ENCODE measurements at places on chromosomes 1 and 21.
A peak's percentile ranks its signal among the peaks of the same experiment; 100 is the strongest.

GRCh38 chr1:199490769-199491527, 536.6 kb upstream of the NR5A2 start:
- DNase-seq: no peak

DNA sequence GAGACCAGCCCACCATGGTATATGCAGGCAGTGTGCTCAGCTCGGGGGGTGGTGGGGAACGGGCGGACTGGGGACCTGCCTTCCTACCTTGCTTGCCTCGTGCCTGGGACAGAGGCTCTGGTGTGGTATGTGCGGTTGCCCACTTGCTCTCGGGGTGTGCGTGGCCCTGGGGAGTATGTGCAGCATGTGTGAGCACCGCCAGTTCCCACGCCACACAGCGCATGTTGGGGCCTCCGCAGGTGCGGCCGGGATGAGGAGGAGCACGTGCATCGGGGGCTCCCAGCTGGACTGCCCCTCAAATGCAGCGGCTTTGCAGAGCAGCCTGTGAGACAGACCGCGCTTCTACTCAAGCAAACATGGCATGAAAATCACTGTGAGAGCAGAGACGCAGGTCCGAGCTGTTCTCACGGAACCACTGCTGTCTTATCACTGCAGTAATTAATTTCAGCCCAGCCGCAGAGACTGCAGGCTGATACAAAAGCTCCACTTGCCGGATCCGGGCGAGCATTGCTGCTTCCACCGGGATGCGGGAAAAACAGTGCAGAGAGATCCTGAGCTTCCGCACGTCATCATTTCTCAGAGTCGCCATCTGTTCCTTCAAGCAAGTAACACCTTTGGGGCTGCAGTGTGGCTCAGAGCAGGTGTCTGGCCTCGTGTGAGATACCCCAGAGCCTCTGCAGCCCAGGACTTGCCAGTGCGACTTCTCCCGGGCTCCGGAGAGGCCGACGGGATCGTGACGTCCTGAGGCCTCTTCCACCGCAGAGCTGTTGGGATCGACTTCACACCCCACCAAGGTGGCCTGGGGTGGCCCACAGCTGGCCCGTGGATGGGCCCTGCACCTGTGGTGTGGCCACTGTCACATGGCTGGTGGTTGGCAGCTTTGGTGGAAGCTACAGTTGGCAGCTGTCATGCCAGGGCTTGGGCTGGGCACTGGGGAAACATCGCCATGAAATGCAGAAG, 92.6 kb upstream of the ACTRT2 start:
- peak; percentile 64 for DNase-seq

- no peak for DNase-seq
Measured at GRCh38 chr1:224718470-224719053, 102.4 kb downstream of the CNIH3 start.

DNA sequence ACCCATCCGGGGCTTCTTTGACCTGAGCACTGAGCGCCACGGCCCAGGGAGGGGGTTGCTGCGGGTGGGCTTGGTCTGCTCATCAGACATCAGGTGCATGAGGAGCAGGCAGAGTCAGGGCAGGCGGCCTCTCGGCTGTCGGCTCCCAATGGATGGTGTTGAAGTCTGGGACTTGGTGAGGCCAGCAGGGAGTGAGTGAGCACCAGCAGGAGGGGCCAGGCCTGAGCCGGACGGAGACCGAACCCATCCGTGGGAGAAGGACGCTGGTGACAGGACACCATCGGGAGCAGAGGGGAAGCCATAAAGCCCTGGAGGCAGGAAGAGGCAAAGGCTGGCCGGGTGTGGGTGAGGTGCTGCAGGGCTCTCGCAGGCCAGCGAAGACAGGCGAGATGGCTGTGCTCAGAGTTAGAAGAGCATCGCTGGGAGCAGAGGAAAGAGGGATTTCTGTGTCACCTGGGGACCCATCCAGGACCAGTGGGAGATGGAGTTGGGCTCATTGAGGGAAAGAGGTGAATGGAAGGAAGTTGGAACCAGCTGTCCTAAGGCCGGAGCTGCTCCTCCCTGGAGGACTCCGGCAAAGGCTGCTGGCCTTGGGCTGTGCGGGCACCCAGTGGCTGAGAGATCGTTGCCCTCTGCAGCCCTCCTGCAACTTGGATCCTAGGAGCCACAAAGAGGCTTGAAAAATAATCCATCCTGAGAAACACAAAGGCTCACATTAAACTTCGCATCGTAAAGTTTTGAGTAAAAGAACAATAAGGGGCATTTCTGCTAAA, 49.9 kb downstream of the PDE9A start:
- no peak for DNase-seq

- DNase-seq: no peak
Measured at GRCh38 chr1:171872430-171872829, 31.1 kb downstream of the DNM3 start.

DNA sequence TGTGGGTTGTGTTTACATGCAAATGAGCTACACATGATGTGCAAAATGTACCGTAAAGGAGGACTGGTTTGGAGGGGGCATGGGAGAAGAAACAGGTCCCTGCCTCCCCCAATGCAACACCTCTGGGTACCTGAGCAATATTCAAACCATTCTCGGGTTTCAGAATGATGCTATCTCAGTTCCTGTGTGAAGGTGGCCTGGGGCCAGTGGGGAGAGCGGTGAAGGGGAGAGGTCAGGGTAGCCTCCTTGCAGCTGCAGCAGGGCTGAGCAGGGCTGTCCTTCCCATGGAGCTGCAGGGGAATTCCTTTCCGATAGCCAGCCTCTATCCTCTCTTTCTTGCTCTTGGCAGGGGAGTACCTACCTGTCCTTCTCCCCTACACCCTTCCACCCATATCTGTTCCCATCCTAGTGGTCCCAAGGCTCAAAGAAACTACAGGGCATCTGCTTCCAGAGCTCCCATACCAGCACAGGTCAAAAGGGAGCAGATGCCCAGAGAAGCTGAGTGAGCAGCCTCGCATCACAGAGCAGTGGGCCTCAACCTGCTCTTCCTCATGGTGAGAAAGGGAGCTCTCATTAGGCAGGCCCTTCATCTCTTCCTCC, 11.9 kb downstream of the MEF2D start:
- DNase-seq: no peak

GRCh38 chr1:230797376-230797920, 50.3 kb downstream of the CAPN9 start:
- no peak for DNase-seq

- DNase-seq: no peak
Measured at GRCh38 chr1:167130829-167131510, 37.1 kb downstream of the STYXL2 start.

GRCh38 chr1:34055818-34056217, 109.2 kb downstream of the CSMD2 start:
- no peak for DNase-seq

GRCh38 chr1:65321879-65322278, 12.5 kb downstream of the DNAJC6 start:
- no peak for DNase-seq

GRCh38 chr1:32291708-32292538, at the start of gene HDAC1:
TSS of gene HDAC1 (plus strand) at chr1:32292083. CDS start at chr1:32292170, 87 bp downstream.
- DNase-seq: peak; percentile 98

- no peak for DNase-seq
Measured at GRCh38 chr1:33573661-33574060, 101.2 kb downstream of the ZSCAN20 start.

DNA sequence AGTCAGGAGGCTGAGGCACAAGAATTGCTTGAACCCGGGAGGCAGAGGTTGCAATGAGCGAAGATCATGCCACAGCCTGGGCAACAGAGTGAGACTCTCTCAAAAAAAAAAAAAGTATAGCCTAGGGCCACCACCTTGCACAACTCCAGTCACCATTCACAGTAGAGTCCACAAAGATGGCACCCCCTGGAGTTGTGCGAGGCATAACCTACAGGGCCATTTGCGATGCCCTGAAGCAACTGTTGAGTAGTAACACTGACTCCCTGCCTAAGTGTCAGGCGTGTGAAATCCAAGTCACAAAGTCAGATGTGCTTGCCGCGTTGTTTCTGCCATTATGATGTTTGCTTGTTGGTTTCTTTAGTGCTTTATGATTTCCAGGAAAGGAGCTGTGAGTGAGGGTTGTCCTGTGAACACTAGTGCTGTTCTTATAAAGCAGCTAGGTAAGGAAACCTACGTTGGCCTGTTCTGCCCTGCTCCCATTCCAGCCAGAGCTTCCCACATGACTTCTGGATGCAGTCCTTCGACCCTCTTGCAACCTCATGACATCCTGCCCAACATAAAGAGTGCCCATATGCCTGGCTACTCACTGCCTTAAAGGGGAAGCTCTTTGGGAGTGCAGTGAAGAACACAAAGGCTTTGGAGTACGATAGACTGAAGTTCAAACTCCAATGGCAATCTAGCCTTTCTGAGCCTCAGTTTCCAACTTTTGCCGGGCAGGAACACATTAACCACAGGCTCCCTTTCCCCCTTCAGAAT, 29.8 kb downstream of the FHAD1 start:
- DNase-seq: no peak

GRCh38 chr1:3904843-3905185, 4.7 kb upstream of the C1orf174 start:
- DNase-seq: no peak

- no peak for DNase-seq
Measured at GRCh38 chr21:43956670-43957035, 55.5 kb upstream of the TRAPPC10 start.

DNA sequence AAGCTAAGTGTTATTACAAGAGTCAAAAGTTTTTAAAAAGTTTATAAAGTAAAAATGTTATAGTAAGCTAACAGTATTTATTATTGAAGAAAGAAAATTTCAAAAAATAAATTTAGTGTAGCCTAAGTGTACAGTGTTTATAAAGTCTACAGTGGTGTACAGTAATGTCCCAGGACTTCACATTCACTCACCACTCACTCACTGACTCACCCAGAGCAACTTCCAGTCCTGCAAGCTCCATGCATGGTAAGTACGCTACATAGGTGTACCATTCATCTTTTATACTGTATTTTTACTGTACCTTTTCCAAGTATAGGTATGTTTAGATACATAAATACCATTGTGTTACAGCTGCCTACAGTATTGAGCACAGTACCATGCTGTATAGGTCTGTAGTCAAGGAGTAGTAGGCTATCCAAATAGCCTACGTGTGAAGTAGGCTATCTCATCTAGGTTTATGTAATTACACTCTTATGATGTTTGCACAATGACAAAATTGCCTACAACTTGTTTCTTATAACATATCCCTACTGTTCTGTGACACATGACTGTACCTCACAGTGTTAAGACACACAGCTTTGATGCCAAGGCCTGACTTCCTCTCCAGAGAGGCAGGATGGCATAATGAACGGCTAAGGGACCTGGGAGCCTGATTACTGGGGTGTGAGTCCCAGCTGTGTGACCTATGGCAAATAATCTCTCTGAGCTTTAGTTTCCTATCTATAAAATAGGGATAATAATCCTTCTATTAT, 12.7 kb downstream of the DHCR24 start:
- DNase-seq: no peak

- DNase-seq: peak; percentile 52
Measured at GRCh38 chr1:54361342-54361741, 44.9 kb downstream of the SSBP3 start.

DNA sequence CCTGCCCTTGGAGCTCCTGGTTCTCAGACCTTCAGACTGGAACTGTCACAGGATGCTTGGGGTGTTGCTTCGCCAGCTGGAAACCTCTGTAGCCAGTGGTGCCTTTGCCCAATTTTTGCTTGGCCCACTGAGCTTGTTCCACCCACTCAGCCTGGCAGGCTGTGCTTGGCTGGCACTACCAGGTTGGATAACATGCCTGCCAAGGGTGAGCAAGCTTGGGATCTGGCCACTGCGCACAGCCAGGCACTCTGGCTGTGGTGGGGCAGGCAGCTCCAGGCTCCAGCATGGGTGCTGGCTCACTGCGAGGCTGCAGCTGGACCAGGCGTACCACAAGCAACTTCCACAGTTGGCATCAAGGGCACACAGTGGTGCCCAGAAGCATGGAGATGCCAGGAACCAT, 967.8 kb upstream of the NCAM2 start:
- DNase-seq: no peak

DNA sequence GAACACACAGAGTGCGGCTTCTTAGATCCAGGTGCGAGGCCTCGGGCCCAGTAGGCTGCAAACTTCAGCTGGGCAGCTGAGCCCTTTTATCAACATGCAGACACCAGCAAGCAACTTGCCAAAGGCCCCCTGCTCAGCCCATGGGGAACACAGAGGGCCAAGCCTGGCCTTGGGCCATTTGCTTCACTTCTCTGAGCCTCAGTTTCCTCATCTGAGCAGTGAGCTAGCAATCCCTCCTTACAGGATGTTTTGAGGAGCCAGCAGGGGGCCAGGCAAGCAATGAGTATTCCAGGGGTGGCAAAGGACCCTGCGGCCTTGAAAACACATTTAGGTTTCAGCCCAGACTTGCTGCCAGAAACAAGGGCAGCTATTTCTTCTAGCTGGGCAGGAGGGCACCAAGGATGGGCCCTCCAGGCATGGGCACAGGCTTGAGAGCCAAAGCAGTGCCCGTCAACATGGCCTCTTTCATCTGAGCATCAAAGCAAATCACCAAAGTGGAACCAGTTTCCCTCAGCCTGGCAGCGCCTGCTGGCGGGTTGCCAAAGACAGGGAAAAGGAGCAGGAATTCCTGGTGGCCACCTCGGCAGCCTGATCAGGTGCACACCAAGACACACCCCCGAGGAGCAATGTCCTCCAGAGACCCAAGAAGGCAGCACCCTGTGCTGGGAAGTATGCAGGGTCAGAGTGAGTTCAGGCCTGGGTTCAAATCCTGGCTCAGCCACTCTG, 1.4 kb downstream of the MATN1 start:
- DNase-seq: no peak

DNA sequence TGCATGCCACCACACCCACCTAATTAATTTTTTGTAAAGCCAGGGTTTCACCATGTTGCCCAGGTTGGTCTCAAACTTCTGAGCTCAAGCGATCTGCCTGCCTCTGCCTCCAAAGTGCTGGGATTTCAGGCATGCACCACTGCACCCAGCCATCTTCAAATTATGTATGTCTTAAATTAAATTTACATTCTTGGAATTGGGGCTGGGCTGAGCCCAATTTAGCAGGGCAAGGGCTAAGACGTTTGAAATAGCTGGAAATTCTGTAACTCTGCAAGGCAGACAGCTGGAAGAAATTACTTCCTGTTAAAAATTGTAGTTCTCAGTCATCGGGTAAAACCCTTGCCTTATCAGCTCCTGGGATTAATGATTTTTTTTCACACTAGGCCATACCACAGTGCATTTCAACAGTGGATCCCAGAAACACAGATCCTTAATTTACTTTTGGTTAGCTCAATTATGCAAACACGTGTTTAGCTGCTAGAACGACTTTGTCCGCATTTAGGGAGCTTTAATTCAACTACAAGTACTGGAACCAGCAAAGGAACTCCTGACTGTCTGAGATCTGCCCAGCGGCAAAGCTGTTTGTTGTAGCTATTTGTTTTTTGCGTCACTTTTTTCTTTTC, 83.3 kb downstream of the OLFML3 start:
- DNase-seq: no peak

DNA sequence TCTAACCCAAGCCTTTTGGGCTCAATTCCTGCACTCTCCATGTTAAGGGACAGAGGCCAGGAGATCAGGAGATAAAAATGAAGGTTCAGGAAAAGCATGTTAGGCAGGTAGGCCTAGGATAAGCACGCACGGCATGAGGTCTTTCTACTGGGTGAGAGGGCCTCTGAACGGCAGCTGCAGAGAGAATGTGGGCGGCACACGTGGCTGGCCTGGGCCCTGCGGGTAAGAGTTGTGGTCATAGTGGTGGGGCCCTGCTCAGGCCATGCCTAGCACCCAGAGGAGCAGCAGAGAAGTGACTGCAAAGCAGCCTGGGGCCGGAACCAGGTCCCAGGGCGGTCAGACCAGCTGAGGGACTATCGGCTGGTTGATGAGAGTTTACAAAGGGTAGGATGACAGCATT, 7.5 kb upstream of the FOXO6 start:
- DNase-seq: no peak

- no peak for DNase-seq
Measured at GRCh38 chr1:84985365-84985764, 11.5 kb downstream of the MCOLN2 start.

- DNase-seq: no peak
Measured at GRCh38 chr1:198185146-198185545, 28.3 kb downstream of the NEK7 start.

Data from WERI-Rb-1 (cell line).